ENCODE measurements at places on chromosomes 11 and 22. TPM values are rescaled to one million over a fixed set of nuclear protein-coding genes. Genes with fewer than 3 reads are reported as not detected.

CCDC86 gene
- total RNA-seq, result 11.6 TPM

KCNQ1OT1 gene
- 11.5 TPM for total RNA-seq

SLC22A12 gene
- total RNA-seq, result 4.6 TPM

RFPL1 gene
- total RNA-seq, result not detected

OR4A15 gene
- not detected for total RNA-seq

DRD2 gene
- not detected for total RNA-seq

CTSF gene
- total RNA-seq, result 79.2 TPM

MTMR2 gene
- 34.9 TPM for total RNA-seq

SLC17A6 gene
- total RNA-seq, result not detected

TCN1 gene
- 1.4 TPM for total RNA-seq

KRTAP5-1 gene
- total RNA-seq, result not detected

GGTLC3 gene
- total RNA-seq, result 0.29 TPM

NCAM1 gene
- total RNA-seq, result 102 TPM

MYBPC3 gene
- total RNA-seq, result 0.23 TPM

RFPL2 gene
- total RNA-seq, result 0.18 TPM

RIC8A gene
- total RNA-seq, result 89.1 TPM

BARX2 gene
- 0.12 TPM for total RNA-seq

MCAM gene
- total RNA-seq, result 117 TPM

Measured in metanephros (tissue), 2 donors.